Activated CD8-positive, alpha-beta memory T cell treated with anti-CD3 and anti-CD28 coated beads for 1 hour (primary cell): ENCODE measurements at places on chromosomes 16 and 17.

- DNase-seq, result no peak
These were observed 32.1 kb downstream of the HYDIN start for GRCh38 chr16:71198408-71198807.

DNA sequence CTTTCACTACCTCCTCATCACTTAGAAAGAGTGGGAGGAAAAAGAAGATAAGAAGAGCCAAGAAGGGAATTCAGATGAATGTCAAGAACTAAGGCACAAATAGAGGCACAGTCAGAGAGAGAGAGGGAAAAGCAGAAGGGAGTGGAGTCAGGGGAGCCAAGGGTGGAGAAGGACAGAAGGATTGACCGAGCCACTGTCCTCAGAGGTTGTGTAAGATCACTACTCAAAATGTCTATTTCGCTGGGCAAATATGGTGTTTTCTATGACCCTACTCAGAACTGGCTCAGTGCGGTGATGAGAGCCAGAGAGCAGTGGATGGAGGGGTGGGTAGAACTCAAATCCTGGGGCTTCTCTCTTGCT, 139.2 kb upstream of the HS3ST2 start:
- DNase-seq, result no peak

- no peak for DNase-seq
These were observed 195.2 kb downstream of the RGS9 start for GRCh38 chr17:65332375-65332774.

GRCh38 chr16:4408323-4408690, 8.1 kb downstream of the CORO7 start:
- no peak for DNase-seq

DNA sequence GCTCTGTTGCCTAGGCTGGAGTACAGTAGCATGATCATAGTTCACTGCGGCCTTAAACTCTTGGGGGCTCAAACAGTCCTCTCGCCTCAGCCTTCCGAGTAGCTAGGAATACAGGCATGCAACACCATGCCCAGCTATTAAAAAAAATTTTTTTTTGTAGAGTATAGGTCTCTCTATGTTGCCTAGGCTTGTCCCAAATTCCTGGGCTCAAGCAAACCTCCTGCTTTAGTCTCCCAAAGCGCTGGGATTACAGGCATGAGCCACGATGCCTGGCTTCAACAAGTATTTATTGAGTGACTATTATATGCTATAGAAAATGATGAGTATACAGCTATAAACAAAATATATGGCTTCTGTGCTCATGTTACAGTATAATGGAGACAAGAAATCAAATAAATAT, 66.7 kb upstream of the C17orf78 start:
- DNase-seq, result no peak

GRCh38 chr17:1755252-1755826, 6.5 kb upstream of the SERPINF1 start:
- DNase-seq, result no peak

- no peak for DNase-seq
These were observed 12.4 kb downstream of the ALOX12B start for GRCh38 chr17:8075081-8075480.

- no peak for DNase-seq
These were observed 70.4 kb downstream of the METRNL start for GRCh38 chr17:83149761-83150251.

GRCh38 chr16:57970319-57970718, 609 bp downstream of the CNGB1 start:
- no peak for DNase-seq

DNA sequence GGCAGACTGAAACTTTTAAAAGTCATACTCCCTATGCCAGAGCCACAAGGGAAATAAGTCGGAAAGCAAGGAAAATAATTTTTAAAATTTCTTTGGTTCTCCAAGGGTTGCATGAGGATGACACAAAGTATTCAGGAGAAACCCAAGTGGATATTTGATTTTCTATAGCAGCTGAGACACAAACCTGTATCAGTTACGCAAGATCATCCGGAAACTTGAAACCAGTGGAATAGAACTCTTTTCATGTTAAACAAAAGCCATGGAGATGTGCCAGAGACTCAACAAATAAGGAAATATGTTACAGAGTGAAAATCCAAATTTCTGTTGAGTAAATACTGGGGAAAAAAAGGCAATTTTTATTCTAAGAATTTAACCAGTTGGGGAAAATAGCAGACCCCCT, 294.7 kb downstream of the KIF2B start:
- DNase-seq, result no peak

GRCh38 chr17:27569257-27569722, 61.7 kb upstream of the LGALS9 start:
- DNase-seq, result peak; percentile 8

DNA sequence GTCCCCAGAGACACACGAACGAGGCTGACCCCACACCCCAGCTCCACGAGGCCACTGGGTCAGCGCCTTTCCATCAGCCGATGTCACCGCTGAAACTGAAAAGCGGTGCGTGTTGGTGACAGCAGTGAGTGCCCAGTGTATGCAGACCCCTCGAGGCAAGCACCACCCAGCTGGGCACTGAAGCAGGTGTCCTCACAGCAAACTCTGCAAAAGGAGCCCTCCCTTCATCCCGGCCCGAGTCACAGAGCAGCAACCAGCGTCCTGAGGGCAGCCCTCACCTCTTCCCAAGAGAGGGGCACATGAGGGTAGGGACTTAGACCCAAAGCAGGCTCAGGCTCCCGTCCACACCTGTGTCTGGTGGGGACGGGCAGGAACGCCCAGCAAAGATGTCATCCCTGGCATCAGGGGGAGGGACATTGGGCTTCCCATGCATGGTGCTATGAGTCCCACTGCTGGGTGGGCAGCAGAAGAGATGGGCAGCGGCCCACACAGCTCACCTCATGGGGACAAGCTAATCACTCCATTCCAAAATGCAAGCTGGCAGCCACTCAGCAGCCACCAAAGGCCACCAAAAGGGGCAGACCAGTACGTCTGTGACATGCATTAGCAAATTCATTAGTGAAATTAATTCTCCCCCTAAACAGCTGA, 49.2 kb downstream of the RBFOX3 start:
- no peak for DNase-seq

DNA sequence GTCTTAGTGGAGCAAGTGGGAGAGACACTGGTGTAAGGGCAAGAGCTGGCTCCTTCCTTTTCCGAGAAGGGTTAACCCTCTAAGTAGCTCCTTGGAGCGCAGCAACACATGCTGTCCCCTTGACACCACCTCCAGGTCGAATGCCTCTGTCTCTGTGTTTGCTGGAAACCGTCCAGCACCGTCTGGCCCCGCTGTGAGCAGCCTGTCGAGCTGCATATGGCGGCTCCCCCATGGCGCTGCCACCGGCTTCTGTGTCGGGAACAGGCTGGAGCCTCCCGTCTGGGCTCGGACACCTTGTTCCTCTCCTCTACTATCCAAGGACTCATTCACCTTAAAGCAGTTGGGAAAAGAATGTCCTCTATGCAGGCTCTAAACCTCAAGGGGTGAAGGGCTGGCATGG, 28.9 kb upstream of the WSCD1 start:
- DNase-seq, result no peak

- no peak for DNase-seq
These were observed 102.9 kb downstream of the NDE1 start for GRCh38 chr16:15752717-15753488.

GRCh38 chr16:59543641-59544040, 809.5 kb upstream of the GOT2 start:
- DNase-seq, result no peak

GRCh38 chr16:88672776-88673175, 9.9 kb upstream of the MVD start:
- DNase-seq, result no peak

DNA sequence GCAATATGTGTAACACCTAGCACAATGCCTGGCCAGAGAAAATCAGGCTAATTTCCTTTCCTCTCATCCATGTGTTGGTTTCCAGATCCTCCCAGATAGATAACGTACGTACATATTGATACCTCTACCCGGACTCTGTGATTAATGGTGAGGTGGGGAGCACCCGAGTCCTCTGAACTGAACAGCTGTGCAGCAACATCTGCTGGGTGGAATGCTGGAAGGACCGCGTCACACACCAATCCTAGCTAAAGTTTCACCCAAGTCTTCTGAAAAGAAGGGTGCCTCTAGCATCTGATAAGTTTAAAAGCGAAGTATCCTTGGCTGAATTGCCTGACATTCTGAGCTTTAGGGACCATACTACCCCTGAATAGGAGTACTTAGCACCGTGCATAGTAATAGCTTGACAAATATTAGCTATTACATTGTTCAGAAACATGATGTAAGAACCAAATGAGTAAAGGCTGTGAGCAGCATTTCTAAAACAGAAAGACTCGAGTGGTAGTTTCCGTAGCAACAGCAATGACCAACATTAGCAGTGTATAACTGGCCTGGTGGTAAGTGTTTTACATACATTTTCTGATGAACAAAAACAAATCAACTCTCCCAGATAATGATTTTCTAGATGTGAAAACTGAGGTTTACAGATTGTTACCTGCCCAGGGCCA, 91.4 kb downstream of the SYCE1L start:
- no peak for DNase-seq

- no peak for DNase-seq
These were observed 30.2 kb upstream of the ARHGAP44 start for GRCh38 chr17:12759090-12759489.

GRCh38 chr16:4917117-4917516, 19.8 kb downstream of the PPL start:
- DNase-seq, result no peak
